Amygdala (tissue), 56 donors: ENCODE measurements at places on chromosomes 16 and 17.

GRCh38 chr16:83973581-83974385 lies 5.7 kb downstream of the NECAB2 start:
- DNase-seq = no peak

DNA sequence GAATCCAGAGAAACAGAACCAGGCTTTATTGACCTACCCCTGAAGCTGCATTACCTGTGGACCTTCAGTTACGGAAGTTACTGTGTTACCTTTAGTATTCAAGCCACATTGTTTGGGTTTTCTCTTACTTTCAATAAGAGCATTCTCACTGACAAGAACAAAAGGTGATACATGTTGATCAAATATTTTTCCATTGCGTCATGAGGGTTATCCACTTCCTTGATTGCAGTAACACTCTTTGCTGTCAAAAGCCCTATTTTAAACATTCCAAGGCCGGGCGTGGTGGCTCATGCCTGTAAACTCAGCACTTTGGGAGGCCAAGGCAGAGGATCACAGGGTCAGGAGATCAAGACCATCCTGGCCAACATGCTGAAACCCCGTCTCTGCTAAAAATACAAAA lies 28.6 kb upstream of the PAFAH1B1 start:
- no peak for DNase-seq

- no peak for DNase-seq
Observed at GRCh38 chr17:12730931-12731521, 58.3 kb upstream of the ARHGAP44 start.

- DNase-seq = no peak
Observed at GRCh38 chr17:11039342-11039741, 201.5 kb upstream of the PIRT start.

- no peak for DNase-seq
Observed at GRCh38 chr17:40038882-40039513, 15.2 kb downstream of the MED24 start.

DNA sequence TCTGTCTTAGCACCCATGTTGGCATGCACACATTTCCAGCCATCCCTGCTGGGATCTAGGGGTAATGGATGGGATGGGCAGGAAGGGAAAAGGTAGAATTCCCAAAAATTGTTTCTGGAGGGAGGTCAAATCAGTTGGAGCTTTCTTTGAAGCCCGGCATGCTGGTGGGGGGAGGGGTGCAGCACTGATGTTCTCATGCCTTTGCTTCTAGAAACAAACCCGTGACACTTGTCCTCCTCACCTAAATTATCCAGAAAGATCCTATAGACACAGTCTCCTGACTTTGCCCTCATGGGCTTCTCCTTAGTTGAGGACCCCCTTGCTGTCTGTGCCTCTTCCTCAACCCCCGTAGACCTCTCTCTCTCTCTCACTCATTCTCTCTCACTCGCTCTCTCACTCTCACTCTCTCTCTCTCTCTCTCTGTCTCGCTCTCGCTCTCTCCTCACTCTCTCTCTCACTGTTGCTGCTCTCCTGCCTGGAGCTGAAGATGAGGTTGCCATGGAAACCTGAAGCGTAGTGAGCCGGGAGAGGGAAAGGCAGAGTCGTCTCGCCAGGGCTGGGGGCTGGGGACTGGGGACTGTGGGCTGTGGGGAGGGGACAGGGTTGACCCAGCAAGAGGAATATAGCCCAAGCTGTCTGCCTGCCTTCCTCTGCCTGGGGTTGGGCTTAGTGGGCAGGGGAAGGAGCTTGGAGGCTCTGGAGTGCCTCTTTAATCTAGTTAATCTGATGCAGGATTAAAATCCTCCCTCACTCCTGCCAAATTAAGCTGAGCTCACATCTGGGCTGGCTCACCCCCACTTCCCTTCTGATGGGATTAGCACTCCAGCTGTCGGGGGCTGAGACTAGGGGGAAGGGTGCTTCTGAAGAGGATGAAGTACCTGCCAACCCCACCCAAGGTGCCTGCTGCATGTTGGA lies 16.1 kb downstream of the LASP1 start:
- DNase-seq = peak; percentile 46

DNA sequence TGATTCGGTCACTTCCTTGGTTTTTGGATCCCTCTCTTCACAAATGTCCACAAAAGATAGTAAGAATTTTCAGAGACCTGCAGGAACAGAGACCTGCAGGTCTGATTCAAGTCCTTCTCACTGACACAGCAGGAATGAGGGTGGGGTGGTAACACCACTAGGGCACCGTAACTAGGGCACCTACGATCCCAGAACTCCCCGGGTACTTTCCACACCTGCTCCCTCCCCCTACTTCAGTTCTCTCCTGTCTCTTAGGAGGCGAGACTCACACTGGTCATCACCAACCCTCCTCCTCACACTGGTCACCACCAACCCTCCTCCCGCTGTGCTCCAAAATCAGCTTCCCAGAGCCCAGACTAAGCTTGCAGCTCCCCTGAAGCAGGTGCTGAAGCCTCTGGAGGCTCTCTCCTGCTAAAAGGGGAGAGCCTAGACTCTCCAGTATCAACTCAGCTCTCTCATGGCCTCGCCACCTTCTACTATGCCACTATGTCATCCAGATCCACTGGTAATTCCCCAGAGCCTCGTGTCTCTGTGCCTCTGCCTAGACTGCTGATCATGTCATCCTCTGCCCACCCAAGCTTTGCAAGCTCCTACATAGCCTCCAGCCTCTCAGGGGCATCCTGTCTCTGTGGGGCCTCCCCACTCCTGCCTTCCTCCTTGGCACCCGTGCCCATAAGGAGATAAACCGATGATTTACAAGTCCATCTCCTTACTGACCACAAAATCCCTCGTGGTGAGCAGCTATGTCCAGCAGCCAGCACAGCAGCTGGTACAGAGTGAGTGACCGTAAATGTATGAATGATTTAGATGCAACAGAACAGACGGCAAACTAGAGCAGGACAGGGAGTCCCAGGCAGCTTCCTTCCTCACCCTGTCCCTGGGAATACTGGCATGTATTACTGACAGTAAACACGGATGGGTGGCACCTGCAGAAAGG lies 63.4 kb upstream of the GSG1L start:
- no peak for DNase-seq

DNA sequence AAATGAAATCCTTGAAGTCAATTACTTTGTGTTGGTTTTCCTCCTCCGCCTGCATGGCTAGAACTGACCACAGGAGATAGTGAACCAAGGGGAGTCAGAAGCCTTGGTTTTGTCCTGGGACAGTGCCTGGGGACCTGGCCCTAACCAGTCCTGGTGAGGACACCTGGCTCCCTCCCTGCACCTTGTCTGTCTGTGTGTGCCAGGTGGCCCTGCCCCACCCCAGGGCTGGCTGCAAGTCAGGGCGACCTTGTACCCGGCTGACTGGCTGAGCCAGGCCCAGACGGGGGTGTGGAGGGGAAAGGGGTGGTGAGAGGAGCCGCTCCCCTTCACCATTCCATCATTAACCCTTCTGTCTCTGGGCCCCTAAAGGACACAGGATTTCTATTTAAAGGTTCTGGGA lies 3.4 kb downstream of the RAPGEFL1 start:
- DNase-seq = no peak

DNA sequence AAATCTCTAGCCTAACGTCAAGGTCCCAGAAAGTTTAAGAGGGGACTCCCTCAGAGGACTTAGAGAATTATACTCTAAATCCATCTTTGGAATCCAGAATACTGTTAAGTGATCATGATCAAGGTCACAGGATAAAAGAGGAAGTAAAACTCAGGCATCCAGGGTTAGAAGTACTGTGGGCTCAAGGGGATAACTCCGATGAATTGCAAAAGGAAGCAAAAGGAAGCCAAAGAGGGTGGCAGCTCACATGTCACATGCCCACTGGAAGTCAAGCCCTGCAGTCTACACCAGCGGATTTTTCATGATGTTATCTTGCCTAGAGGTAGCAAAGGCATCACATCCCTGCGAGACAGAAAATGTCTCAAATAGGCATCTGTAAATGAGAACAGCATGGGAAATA lies 3.8 kb downstream of the ZNF821 start:
- DNase-seq = no peak

GRCh38 chr17:73436954-73437353 lies 125.2 kb upstream of the CDC42EP4 start:
- no peak for DNase-seq

DNA sequence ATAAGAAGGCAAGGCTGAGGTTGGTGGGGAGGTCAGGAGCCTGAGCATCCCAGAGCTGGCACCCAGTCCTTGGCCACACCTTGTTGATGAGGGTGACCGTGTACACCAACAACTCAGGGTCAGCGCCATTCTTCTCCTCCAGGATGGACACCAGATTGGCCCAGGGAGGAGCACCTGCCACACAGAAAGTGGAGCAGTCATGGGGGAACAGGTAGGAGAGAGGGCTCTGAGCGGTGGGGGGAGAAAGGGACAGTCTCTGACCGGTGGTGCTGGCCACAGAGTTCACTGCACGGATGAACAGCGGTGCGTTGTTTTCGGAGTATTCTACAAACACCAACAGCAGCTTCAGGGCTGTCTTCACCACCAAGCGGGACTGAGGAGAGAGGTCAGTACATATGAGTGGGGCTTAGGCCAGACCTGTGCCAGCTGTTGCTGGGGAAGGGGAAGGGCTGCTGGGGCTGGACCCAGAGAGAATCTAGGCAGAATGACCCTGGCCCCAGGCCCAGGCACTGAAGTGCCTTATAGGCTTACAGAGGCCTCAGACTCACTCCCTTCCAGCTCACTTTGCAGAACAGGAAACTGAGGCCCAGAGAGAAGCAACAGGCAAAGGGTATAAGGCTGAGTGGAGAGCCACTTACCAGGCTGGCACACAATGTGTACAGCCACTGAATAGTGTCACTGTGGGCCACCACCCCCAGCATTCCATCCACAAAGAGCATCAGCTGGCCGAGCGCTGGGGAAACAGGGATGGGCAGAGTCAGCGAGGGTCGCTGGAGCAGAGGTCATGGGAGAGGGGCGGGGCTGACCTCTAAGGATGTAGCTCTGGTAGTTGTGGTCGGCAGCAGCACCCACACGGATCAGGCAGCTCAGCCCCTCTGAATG lies 9.6 kb downstream of the FHOD1 start:
- DNase-seq = no peak
